Stimulated activated CD4-positive, alpha-beta T cell treated with anti-CD3 and anti-CD28 coated beads, Interleukin-12 subunit alpha, Interleukin-12 subunit beta, amount 100 ng/mL, for 24 hours (primary cell): ENCODE measurements at places on chromosomes 5 and 9.

DNA sequence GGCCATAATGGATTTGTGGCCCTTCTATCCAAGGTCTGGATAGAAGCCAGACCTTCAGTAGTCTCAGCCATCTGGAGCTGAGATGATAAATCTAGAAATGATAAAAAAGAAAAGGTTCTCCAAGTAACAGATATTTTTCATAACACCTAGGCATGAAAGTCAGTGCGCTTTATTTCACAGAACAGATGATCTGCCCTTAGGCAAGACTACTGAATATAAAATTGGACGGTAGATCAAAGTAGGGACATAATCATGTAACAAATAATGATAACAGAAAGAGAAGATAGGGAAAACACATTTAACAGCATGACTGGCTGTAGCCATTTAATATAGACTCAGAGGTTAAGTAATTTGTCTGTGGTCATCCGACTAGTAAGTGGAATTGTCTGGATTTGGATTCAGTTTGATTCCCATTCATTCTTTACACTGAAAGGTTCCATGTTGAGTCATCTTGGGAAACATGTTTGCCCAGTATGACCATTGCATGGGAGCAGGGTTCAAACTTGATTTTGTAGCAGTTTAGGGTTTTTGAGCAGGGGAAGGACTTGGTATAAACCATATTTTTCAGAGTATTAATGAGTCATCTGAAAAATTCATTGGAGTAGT is 4.1 kb upstream of the CAVIN4 start:
- DNase-seq, result no peak

- no peak for DNase-seq
Observed at GRCh38 chr9:136808075-136808805, 492 bp downstream of the RABL6 start.

- no peak for DNase-seq
Observed at GRCh38 chr5:6328173-6328572, 50.2 kb downstream of the MED10 start.

DNA sequence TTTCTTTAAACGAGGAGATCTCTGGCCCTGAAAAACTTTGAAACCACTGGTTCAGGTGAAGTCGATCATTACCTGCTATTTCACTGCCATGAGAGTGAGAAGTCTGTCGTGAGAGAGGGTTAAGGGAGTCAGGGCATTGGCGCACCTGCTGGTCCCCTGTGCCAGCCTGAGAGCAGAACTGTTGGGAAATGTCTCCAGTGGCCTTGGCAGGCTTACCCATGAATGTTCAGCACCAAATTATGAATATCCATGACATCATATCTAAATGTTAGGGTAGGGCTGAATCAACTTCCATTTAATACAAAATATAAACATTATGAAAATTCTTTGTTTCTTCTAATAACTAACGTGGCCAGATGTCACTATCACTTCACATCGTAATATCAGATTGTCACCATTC is 379.3 kb downstream of the KDM4C start:
- DNase-seq, result no peak

DNA sequence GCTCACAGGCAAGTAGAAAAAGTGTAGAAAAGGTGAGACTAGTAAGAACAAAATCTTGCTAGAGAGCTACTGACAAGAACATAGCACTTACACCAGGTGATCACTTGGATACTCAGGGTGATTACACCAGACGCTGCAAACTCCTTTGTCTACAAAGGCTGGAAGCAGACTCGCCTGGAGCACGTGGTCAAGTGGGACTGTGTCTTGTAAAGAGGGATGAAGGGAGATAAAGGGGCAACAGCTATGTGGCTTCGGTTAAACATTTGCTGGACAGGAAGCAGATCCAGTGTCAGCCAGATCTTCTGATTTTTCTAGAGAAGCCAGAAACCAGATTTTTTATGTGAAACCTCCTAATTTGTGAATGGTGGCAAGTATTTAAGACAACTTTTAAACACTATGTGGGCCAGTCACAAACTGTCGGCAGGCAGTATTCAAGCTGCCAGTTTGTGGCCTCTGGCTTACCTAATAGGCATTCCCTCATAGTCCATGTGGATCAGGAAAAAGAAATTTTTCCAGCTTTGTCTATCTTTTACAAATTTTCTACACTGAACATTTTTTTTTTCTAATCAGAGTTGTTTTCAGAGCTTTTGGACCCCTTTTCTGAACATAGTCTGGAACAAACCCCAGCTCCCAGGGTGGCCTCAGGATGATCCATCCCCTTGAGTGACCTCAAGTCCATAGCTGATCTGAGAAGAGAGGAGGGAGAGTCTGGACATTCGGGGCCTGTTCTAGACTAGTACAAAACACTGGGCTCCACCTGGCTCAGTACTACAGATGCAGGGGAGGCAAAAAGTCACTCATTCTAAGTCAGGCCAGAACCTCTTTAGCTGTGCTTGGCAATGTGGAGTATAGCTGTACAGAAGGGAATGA is 262.9 kb downstream of the ARRDC3 start:
- no peak for DNase-seq

DNA sequence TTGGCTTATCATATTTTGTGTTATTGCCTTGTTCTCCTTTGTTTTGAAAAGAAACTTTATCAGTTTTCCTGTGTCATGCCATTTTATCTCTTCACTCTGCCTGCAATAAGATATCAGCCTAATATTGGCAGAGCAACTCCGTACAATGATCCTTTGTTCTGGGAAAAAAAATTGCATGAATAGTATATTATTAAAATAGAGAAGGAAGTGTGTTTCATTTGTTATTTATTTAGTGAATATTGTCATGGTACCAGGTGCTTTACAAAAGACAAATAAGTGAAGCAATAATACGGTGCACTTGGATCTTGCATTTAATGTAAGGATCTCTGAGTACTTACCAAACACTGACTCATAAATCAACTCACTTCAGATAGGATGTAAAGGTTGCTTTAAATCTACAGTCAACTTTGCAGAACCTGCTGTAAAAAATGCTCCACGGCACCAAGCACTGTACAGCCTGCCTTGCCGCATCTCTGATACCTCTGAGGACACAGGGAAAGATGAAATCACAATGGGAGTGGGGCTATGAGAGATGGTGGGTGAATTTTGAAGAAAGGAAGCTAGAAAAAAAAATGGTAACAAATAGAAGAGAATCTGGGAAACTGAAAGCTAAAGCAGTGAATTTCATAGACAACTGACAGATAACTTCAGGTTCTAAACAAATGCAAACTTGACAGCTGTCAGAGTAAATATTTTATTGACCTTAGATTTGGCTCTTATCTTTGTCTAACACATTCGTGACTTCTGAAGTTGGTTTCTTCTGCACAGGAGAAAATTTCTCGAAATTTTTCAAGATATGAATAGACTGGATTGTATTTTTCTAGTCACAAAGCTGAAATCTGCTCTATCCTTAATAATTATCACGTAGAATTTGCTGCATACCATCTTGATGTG is 232.1 kb downstream of the ENC1 start:
- DNase-seq, result no peak

DNA sequence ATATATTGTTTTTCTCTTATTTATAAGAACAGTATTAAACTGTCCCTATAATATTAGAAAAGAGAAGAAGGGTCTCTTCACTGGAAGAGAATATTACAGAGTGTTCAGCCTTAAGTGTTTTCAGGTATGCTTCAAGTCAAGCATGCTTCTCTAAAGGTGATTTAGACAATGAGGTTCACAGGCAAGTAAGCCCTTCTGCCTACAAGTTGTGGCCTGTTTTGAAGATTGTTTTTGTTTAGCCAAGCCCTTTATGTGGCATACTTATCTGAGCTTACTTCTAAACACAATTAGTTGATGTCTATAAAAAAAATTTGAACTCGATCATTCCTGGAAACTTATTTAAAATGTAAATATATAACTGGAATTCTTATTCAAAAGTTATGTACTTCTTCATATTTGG is 343.8 kb upstream of the CDH18 start:
- no peak for DNase-seq

DNA sequence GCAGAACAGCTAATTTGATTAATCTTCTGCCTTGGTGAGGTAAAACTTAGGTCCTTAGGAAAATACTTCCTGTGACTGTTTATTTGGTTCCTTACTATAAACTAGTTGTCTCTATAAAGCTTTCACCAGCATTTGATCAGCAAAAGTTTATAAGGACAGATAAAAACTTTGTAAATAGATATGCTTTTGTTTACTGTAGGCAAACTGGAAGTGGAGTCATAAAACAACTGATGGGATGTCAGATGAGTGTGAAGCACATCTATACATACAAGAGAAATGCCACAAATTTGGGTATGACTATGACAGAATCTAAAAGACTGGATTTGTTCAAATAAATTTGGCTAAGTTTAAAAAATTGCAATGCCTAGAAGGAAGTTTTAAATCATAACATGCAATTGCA is 5.5 kb downstream of the PTGER4 start:
- no peak for DNase-seq

GRCh38 chr5:57902095-57902494 is 419.5 kb upstream of the ACTBL2 start:
- no peak for DNase-seq

DNA sequence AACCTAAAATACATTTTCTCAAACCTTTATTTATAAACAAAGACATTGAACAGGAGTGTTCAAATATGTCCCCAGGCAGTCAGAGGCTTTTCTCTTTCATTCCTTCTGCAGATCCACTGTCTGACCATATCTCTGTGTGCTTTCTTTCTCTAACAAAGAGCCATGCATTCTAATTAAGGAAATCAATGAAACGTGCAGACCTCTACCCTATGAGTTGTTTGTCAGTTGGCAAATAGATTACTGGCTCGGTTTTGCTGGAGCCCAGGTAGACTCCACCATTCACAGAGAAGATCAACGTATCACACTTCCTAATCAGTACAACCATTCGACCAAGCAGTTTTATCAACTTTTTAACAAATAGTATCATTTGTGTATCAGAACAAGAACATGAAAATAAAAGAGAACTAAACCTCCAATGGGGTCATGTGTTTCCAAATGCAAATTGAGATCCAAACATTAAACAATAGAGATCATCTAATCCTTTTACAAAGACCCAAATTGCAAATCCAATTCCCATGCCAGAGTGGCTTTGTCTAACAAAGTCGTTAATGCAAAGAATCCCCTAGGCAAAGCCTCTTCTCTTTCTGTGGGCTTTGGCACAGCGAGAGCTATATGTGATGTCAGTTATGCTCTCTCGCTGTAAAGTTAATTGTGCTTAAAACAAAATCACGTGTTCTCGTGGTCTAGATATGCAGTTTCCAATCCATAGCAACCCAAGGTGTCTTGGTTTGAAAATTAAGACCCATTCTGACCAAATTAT is 16.8 kb downstream of the KLF4 start:
- DNase-seq, result no peak

DNA sequence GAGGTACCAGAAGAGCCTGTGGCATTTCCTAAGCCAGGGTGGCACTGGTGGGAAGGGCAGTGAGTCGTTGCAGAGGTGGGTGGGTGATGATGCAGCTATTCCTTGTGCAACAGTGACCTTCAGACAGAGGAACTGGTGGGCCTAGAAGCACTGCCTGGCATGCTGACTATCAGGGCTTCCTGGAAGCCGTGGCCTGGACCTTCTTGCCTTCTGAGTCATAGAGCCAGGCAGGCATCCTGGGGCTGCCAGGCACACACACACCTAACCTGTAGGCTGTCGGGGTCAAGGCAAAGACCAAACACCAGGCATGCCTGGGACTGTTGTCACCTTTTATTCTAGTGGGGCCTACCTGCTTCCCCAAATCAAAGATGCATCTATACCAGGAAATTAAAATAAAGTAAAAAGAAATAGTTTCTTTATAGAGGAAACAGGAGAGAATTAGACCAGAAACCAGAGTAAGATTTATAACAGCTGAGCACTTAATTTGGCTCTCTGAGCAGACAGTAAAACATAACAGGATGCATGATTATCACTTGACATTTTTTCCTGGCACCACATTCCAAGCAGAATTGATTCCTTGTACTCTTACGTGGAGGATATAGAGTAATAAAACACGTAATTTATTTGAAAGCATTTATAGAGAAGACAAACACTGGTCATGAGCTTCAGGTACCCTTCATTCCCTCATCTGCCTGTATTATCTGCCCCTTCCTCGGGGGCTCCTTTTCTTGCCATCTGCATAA is 25.1 kb downstream of the NANS start:
- DNase-seq, result no peak
